ENCODE measurements at places on chromosomes 16 and 17. TPM values are rescaled to one million over a fixed set of nuclear protein-coding genes. Genes with fewer than 3 reads are reported as not detected.

DNA sequence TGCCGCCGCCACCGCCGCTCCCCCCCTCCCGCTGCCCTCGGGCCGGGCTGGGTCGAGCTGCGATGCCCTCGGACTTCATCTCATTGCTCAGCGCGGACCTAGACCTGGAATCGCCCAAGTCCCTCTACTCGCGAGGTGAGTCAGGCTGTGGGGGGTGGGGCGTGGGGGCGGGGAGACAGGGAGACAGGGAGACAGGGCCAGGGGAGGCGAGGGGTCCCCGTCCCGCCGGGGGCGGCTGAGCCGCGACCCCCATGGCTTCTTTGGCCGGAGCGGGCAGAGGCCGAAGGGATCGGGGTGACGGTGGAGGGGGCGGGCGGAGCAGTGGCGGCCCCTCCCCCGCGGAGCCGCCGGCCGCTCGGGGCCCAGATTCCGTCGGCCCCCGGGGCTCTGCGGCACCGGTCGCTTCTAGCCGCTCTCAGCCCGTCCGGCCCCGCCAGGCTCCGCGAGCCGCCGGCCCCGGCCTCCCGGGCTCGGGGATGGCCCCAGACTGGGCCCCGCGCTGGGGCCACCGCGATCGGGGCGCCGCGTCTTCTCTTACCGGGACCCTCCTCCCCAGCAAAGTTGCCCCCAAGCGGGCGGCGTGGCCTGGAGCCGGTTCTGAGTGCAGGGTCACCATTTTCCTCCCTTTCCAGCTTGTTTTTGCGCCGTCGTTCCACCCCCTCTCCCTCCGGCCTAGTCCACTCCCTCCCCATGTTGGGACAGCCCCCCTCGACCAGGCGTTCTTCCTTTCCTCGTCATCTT, 644 bp downstream of the NFAT5 start:
- H3K4me3 ChIP-seq = peak overlapping the region; percentile 88
- DNase-seq = peak; percentile 82
- H3K27ac ChIP-seq = peak overlapping the region; percentile 97
- H3K4me1 ChIP-seq = peaks cover 20% of the 10 kb centered on the region
- peaks cover 14% of the 10 kb centered on the region for H3K36me3 ChIP-seq

DNA sequence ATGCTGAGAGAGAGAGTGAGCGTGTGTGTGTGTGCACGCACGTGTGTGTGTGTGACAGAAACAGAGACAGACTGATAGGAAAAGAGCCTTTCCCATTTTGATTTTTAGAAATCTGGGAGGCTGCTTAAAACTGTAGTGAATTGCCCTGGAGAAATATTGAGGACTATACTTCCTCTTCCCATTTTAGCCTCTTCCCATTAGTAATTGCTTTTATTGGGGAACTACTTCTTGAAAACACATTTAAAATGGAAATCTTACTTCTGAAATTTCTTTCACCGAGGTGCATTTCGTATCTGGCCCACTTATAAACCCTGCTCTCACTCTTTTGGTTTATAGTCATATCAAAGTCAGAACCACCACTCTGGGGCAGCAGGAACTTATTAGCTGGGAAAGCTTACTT, 47.1 kb downstream of the NUP93 start:
- no peaks in the 10 kb centered on the region for H3K27me3 ChIP-seq
- H3K4me1 ChIP-seq = peaks cover 8% of the 10 kb centered on the region
- no peak overlapping the region for H3K27ac ChIP-seq
- H3K36me3 ChIP-seq = no peaks in the 10 kb centered on the region
- DNase-seq = no peak

GRCh38 chr17:7560172-7561027, 1.3 kb upstream of the SENP3 start:
- H3K36me3 ChIP-seq = peaks cover 20% of the 10 kb centered on the region
- peak overlapping the region; percentile 88 for H3K27ac ChIP-seq
- peak; percentile 67 for DNase-seq
- peak overlapping the region; percentile 88 for H3K4me3 ChIP-seq
- no peaks in the 10 kb centered on the region for H3K27me3 ChIP-seq

- H3K4me1 ChIP-seq = no peaks in the 10 kb centered on the region
- no peaks in the 10 kb centered on the region for H3K27me3 ChIP-seq
- peaks cover 56% of the 10 kb centered on the region for H3K36me3 ChIP-seq
- no peak for DNase-seq
- H3K4me3 ChIP-seq = no peak overlapping the region
These were observed 18.0 kb downstream of the KLHDC4 start for GRCh38 chr16:87747626-87748414.

- no peak overlapping the region for H3K4me3 ChIP-seq
- H3K4me1 ChIP-seq = no peaks in the 10 kb centered on the region
- DNase-seq = no peak
These were observed 463.2 kb downstream of the WWOX start for GRCh38 chr16:78562650-78563049.

- H3K4me3 ChIP-seq = no peak overlapping the region
- no peak overlapping the region for H3K27ac ChIP-seq
- no peaks in the 10 kb centered on the region for H3K27me3 ChIP-seq
These were observed 12.8 kb downstream of the PIMREG start for GRCh38 chr17:6456914-6457687.

DNA sequence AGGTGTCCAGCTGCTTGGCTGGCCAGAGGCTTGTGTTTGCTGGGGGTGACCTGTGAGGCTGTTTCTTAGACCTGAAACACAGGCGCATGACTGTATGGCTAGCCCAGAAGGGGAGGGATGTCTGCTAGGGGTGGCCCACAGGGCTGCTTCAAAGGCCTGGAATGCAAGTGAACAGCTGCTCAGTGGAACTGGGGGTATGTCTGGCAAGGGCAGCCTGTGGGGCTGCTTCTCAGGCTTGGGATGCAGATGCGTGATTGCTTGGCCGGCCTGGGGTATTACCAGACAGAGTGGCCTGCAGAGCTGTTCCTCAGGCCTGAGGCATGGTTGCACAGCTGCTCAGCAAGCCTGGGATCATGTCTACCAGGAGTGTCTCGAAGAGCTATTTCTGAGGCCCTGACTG, 20.5 kb downstream of the TANC2 start:
- DNase-seq = no peak
- no peaks in the 10 kb centered on the region for H3K4me1 ChIP-seq
- H3K27me3 ChIP-seq = no peaks in the 10 kb centered on the region
- H3K36me3 ChIP-seq = peaks cover 25% of the 10 kb centered on the region
- H3K27ac ChIP-seq = no peak overlapping the region

GRCh38 chr17:6374761-6375312, 60.1 kb downstream of the AIPL1 start:
- H3K36me3 ChIP-seq = no peaks in the 10 kb centered on the region
- H3K4me3 ChIP-seq = no peak overlapping the region
- H3K27ac ChIP-seq = no peak overlapping the region
- no peaks in the 10 kb centered on the region for H3K4me1 ChIP-seq
- no peak for DNase-seq

- peaks cover 6% of the 10 kb centered on the region for H3K36me3 ChIP-seq
- H3K4me3 ChIP-seq = no peak overlapping the region
- peaks cover 22% of the 10 kb centered on the region for H3K4me1 ChIP-seq
- DNase-seq = no peak
- H3K27me3 ChIP-seq = no peaks in the 10 kb centered on the region
These were observed 191.0 kb downstream of the TANC2 start for GRCh38 chr17:63156986-63157385.

DNA sequence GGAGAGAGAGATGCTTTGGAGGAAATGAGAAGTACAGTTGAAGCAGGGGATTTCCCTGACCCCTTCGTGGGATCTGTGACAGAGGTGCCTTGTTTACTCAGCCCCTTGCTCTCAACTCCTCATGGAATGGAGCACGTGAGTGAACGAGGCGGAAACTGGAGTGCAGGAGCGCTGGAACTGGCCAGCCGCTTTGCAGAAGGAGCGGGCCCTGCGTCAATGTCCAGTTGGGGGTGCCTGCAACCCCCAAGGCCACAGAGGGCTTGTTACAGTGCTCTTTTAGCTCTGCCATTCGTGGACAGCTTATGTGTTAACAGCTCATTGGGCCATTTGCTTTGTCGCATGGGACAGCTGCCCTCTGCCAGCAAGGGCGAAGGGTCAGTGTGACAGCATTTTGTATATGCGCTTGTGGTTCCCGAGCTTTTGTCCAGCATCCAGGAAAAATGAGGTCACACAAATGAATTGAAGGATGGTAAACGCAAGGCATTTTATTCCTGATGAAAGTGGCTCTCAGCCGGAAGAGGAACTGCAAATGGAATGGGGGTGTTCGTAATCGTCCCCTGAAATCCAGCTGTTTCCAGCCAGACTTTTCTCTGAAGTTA, 1395.1 kb downstream of the CDH8 start:
- H3K4me3 ChIP-seq = no peak overlapping the region
- H3K27me3 ChIP-seq = no peaks in the 10 kb centered on the region
- no peak overlapping the region for H3K27ac ChIP-seq
- no peaks in the 10 kb centered on the region for H3K36me3 ChIP-seq
- DNase-seq = no peak

GRCh38 chr17:54864070-54864469, 36.6 kb upstream of the TOM1L1 start:
- no peaks in the 10 kb centered on the region for H3K4me1 ChIP-seq
- no peak overlapping the region for H3K4me3 ChIP-seq
- H3K27ac ChIP-seq = peak overlapping the region; percentile 31
- no peak for DNase-seq
- H3K27me3 ChIP-seq = no peaks in the 10 kb centered on the region

- H3K27ac ChIP-seq = no peak overlapping the region
- peaks cover 16% of the 10 kb centered on the region for H3K4me1 ChIP-seq
- peaks cover 28% of the 10 kb centered on the region for H3K27me3 ChIP-seq
- peak; percentile 68 for DNase-seq
- no peaks in the 10 kb centered on the region for H3K36me3 ChIP-seq
These were observed 10.8 kb downstream of the SMTNL2 start for GRCh38 chr17:4594931-4595684.

DNA sequence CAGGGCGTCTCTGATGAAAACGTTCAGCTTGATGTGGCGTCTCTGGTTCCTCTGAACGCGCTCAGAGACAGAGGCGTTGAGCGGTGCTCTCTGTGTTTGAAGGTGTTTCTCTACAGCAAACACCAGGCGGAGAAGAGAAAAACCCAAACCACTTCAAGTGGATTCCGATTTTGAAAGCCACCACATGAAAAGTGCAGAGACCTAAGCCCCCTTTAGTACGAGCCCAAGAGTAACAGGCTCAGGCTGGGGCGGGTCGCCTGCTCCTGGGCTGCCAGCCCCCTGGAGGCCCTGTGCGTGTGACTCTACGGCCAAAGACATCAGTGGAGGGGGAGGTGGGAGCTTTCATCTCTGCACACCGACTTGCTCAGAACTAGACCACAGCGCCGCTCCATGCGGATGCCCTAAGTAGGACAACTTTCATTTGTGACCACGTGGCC, 328.4 kb downstream of the MAF start:
- H3K36me3 ChIP-seq = no peaks in the 10 kb centered on the region
- H3K4me3 ChIP-seq = no peak overlapping the region
- no peak overlapping the region for H3K27ac ChIP-seq
- H3K27me3 ChIP-seq = no peaks in the 10 kb centered on the region
- DNase-seq = no peak
- H3K4me1 ChIP-seq = no peaks in the 10 kb centered on the region

DNA sequence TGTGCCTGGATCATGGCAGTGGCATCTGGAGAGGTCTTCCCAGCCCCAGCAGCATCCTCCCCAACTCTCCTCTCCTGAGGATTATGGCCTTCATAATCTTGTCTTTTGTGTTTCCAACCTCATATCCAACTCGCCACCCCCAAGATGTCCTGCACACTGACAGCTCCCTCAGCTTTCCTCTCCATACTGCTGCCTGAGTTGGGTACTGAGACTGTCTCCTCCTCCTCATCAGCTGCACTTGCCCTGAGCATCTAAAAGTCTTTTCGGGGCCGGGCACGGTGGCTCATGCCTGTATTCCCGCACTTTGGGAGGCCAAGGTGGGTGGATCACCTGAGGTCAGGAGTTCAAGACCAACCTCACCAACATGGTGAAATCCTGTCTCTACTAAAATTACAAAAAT, 2.0 kb downstream of the CD300LB start:
- H3K4me1 ChIP-seq = no peaks in the 10 kb centered on the region
- H3K36me3 ChIP-seq = no peaks in the 10 kb centered on the region
- DNase-seq = no peak
- H3K4me3 ChIP-seq = no peak overlapping the region
- no peaks in the 10 kb centered on the region for H3K27me3 ChIP-seq
- H3K27ac ChIP-seq = no peak overlapping the region

DNA sequence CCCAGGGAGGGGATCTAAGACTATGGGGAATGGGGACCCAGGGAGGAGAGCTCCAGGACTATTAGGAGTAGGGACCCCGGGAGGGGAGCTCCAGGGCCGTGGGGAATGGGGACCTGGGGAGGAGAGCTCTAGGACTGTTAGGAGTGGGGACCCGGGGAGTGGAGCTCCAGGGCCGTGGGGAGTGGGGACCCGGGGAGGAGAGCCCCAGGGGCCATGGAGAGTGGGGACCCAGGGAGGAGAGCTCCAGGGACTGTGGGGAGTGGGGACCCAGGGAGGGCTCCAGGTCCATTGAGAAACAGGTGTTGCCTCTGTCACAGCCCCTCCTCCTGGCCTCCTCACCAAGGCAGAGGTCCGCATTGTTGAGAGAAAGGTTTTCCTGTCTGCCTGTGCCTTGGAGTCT, 16.0 kb downstream of the MPRIP start:
- peaks cover 44% of the 10 kb centered on the region for H3K4me1 ChIP-seq
- no peaks in the 10 kb centered on the region for H3K36me3 ChIP-seq
- no peak overlapping the region for H3K4me3 ChIP-seq

- H3K27ac ChIP-seq = peak overlapping the region; percentile 69
- H3K36me3 ChIP-seq = peaks cover 22% of the 10 kb centered on the region
- no peak overlapping the region for H3K4me3 ChIP-seq
- no peaks in the 10 kb centered on the region for H3K27me3 ChIP-seq
- peak; percentile 70 for DNase-seq
- peaks cover 38% of the 10 kb centered on the region for H3K4me1 ChIP-seq
These were observed 13.7 kb downstream of the HIC1 start for GRCh38 chr17:2068519-2069051.

- no peak overlapping the region for H3K4me3 ChIP-seq
- no peaks in the 10 kb centered on the region for H3K36me3 ChIP-seq
- no peaks in the 10 kb centered on the region for H3K27me3 ChIP-seq
- no peak for DNase-seq
These were observed 11.1 kb downstream of the NACA2 start for GRCh38 chr17:61579961-61580360.

- H3K27me3 ChIP-seq = no peaks in the 10 kb centered on the region
- no peaks in the 10 kb centered on the region for H3K36me3 ChIP-seq
- H3K4me3 ChIP-seq = no peak overlapping the region
- H3K4me1 ChIP-seq = no peaks in the 10 kb centered on the region
These were observed 77.5 kb downstream of the RPGRIP1L start for GRCh38 chr16:53626161-53626560.

DNA sequence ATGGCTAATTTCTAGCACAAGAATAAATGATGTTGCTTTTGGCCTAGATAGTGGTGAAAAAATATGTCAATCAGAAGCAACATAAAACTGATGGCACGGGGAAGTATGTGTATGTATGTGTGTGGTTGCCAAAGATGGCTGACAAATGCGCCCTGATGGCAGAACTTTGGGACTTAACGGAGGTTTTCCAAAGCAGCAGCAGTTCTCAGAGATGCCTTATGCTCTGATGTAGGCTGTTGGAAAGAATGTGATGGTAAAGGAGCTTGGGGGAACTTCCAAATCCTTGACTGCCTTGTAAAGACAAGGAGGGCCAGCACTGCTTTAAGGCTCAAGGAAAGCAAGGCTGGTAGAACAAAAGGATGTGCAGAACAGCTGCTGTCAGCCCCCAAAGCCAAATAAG, 16.0 kb downstream of the KCTD19 start:
- no peak for DNase-seq
- no peaks in the 10 kb centered on the region for H3K27me3 ChIP-seq
- peaks cover 13% of the 10 kb centered on the region for H3K4me1 ChIP-seq
- H3K36me3 ChIP-seq = no peaks in the 10 kb centered on the region
- no peak overlapping the region for H3K27ac ChIP-seq

SOX9 gene
- 20.2 TPM for polyA plus RNA-seq

CLEC18B gene
- polyA plus RNA-seq = 0.10 TPM

TIMP2 gene
- 256 TPM for polyA plus RNA-seq

HOXB8 gene
- not detected for polyA plus RNA-seq

GCGR gene
- polyA plus RNA-seq = not detected

SKAP1 gene
- polyA plus RNA-seq = not detected

SLFN12L gene
- not detected for polyA plus RNA-seq

ZNF785 gene
- polyA plus RNA-seq = 10.6 TPM

All from SK-N-SH (cell line).